ENCODE measurements at places on chromosomes 13 and 19. TPM values are rescaled to one million over a fixed set of nuclear protein-coding genes. Genes with fewer than 3 reads are reported as not detected.

- no peaks in the 10 kb centered on the region for H3K27me3 ChIP-seq
- no peaks in the 10 kb centered on the region for H3K36me3 ChIP-seq
- peaks cover 47% of the 10 kb centered on the region for H3K4me1 ChIP-seq
- DNase-seq, result no peak
Measured at GRCh38 chr19:19487077-19487949, 28.0 kb downstream of the TSSK6 start.

- no peaks in the 10 kb centered on the region for H3K27me3 ChIP-seq
- H3K27ac ChIP-seq, result peak overlapping the region; percentile 71
- no peaks in the 10 kb centered on the region for H3K36me3 ChIP-seq
- DNase-seq, result no peak
- no peak overlapping the region for H3K4me3 ChIP-seq
Measured at GRCh38 chr19:19464339-19465098, 50.8 kb downstream of the TSSK6 start.

GRCh38 chr13:65149687-65150086, 2080.4 kb downstream of the PCDH9 start:
- H3K4me3 ChIP-seq, result no peak overlapping the region
- no peak overlapping the region for H3K27ac ChIP-seq
- DNase-seq, result no peak
- H3K4me1 ChIP-seq, result no peaks in the 10 kb centered on the region
- H3K36me3 ChIP-seq, result no peaks in the 10 kb centered on the region

- H3K4me1 ChIP-seq, result peaks cover 30% of the 10 kb centered on the region
- H3K36me3 ChIP-seq, result peaks cover 35% of the 10 kb centered on the region
- no peak for DNase-seq
- no peak overlapping the region for H3K4me3 ChIP-seq
- H3K27ac ChIP-seq, result peak overlapping the region; percentile 71
Measured at GRCh38 chr19:4051175-4052101, 15.3 kb downstream of the ZBTB7A start.

DNA sequence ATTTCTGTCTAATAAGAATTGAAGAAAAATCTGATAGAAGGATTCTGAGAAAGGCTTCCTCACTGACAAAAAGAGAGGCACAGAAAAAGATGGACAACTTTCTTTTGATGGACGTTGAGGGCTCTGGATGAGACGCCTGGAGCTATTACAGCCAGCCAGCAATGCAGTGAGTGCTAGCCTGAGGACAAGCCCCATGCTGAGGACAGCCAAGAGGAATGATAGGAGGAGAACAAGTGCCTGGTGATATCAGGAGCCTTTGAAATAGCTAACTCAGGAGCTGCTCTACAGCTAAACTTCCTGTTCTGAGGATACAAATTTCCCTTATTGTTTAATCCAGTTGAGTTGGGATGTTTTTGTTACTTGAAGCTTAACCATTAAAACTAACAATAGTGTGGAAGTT, 212.3 kb downstream of the COG6 start:
- no peak overlapping the region for H3K4me3 ChIP-seq
- DNase-seq, result no peak
- no peaks in the 10 kb centered on the region for H3K27me3 ChIP-seq

DNA sequence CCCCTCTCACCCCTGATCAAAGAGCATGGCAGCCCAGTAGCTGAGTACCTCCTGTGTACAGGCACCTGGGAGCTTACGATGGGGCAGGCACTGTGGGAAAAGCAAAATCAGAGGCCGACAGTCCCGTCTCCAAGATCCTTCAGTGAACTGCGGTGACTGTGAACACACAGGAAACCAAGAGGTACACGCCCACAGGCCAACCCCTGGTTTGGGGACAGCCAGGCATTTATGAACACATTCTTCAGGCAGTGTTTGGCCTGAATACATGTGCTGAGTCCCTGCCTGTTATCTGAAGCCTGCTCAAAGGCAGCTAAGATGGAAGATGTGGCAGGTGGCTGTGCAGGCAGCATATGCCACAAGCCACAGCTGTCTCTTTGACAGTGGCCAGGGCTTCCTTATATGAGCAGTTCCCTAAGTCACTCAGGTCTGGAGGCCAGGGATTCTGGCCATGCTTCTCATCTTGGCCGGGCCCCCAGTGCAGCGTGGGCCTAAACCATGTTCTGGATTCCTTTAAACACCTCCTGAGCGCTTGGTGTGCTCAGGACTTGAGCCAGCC, 123.6 kb downstream of the UQCRFS1 start:
- H3K4me1 ChIP-seq, result no peaks in the 10 kb centered on the region
- H3K36me3 ChIP-seq, result no peaks in the 10 kb centered on the region
- H3K27me3 ChIP-seq, result no peaks in the 10 kb centered on the region
- no peak for DNase-seq

CEACAM8 gene
- polyA plus RNA-seq, result not detected

SHD gene
- polyA plus RNA-seq, result not detected

TEKTIP1 gene
- polyA plus RNA-seq, result 0.09 TPM

ZNF865 gene
- polyA plus RNA-seq, result 13.9 TPM
